ENCODE measurements at places on chromosomes 5 and 9.

DNA sequence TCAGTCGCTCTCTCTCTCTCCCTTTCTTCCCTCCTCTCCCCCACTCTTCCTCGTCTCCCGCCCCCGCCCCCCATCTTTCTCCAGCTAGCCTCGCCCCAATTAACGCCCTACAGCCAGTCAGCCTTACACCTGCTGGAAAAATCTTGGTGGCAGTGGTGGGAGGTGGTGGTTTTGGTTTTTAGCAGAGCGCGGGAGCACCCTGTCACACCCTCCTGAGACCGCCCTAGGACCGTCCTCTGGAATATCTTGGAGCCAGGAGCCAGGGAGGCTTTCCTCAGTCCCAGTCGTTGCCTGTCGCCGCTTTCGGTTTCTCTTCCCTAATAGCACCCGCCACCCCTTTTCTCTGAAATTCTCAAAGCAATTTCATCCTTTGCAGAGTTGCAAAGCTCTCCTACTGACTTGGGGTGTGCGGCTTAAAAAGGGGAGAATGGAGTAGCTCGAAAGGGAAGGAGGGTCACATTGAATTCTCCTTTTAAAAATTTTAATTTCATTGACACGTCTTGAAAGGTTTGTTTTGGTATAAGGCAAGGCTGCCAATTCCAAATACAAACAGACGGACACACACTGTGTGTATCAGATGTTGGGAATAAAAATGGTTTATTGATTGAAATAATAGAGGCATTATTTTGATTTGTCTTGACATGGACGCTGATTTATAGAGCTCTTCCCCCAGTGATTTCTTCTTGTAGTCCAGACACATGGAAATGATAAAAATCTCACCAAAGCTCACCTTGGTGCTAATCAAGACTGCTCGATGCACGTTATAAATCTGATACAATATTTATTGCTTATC is 301.3 kb downstream of the PARP8 start:
- no peak for DNase-seq

DNA sequence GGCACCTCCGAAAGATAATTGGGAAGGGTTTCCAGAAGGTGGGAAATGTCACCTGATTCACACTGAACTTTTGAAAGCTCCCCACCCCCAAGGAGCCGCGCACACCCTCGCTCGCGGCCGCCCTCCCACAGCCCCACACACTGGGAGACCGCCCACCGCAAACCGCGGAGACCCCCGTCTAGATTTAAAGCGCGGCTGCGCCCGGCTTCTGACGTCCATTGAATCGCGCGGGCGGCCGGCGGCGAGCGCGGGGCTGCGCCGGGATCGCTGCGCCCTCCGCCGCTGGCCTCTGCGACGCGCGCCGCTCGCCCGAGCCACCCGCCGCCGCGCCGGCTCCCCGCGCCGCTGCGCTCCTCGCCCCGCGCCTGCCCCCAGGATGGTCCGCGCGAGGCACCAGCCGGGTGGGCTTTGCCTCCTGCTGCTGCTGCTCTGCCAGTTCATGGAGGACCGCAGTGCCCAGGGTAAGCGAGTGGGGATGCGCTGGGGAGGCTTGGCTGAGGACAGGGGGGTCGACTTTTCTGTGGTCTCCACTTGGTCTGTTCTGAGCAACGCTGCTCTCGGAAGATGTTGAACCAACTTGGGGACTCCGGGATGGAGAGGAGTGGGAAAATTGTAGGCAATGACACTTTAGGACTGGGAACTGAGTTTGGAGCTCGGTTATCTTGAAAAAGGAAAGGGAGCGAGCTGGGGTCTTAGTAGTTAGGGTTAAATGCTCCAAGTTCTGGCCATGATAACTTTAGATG is at the start of gene FST:
Gene FST (plus strand): TSS at position 214 of the 743 bp plus-strand sequence. CDS start 163 bp downstream, at position 377.
- DNase-seq: no peak

- no peak for DNase-seq
Observed at GRCh38 chr9:92663951-92664350, 6.0 kb downstream of the IPPK start.

- no peak for DNase-seq
Observed at GRCh38 chr5:151954255-151954654, 29.6 kb upstream of the GLRA1 start.

DNA sequence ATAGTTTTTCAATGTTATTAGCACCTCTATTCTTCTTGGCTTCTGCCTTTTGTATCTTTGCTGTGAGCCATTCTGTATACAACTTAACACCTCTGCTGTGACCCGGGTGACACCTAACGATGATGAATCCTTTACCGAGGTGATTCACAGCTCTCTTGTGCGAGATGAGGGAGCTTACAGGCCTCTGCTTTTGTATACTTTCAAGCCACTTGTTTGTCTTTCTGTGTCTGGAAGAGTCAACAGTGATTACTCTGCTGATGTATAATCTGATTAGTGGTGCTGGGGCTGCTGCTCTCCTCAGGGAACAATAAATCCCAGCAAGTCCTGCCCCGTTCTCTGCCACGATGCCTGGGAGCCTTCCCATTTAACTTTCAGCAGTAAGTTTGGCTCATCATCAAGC is 442.9 kb upstream of the SGCD start:
- no peak for DNase-seq

DNA sequence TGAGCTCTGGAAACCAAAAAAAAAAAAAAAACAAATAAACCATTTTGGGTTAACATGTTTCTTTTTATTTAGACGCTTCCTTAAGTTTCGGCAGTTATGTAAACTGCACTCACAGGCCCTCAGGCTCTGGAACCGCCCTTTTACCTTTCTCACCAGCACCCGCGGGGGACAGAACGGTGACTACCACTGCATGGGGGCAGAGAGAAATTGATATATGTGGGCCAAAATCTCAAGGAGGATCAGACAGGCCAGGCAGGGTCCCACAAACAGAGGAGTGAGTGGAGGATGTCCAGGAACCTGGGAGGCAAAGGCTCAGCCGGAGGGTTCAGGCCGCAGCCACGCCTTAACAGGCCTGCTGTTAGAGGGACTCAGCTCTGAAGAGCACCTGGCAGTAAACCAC is 54.4 kb downstream of the IRX2 start:
- no peak for DNase-seq

DNA sequence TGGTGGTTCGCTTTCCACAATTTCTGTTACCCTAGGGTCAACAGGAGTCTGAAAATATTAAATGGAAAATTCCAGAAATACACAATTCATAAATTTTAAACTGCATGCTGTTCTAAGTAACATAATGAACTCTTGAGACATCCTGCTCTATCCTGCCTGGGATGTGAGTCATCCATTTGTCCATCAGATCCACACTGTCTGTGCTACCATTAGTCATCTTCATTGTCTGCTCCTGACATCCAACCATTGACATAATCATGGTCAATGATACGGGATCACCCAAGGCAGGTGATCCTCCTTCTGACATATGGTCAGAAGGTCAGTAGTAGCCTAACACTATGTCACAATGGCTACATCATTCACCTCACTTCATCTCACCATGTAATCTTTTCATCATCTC is 276.7 kb upstream of the KIF2A start:
- DNase-seq: no peak

DNA sequence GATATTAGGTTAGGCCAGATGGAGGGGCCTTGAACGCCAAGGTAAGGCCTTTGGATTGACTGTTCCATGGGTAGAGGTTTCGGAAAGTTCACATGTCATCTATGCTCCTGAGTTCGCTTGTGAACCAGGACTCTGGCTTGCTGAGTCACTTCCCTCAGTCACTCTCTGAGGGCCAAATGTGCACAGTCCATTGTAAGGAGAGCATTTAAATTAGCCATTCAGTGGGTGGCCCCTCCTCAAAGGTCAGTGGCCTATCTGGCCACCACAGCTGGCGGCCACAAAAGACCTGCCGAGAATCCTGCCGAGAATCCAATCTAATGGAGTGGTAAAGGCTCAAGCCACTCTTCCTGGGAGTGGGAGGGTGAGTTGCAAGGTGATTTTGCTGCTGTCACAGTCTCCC is 58.9 kb upstream of the ARAP3 start:
- DNase-seq: no peak
